ENCODE measurements at places on chromosomes 16 and 17.

DNA sequence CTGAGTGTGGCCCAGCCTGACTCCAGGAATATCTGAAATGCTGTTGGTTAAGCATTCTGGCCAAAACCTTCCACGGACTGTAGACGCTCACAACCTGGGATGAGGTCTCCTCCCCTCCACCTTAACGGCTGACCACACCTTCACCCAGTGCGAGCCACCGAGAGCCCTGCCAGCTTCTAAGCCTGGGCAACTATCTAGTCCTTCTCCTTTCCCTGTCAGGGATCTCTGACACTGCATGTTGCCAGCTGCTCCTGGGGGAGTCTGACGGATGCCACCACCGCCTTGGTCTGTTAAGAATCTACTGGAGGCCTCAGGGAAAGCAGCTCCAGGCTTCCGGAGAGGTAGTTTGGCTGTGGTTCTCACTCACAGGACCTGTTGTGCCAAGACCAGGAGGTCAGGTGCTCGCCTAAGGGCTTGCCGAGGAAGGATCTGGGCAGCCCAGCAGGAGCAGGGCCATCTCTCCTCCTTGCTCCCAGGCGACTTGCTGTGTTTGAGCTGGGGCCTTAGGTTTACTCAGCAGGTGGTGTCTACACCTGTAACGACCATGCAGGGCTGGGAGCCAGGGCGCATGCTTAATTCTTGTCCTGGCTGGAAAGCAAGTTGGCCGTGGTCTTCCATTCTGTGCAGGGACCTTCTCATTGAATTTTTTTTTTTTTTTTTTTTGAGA, 111.8 kb downstream of the NTN1 start:
- no peak for DNase-seq

GRCh38 chr17:33024688-33025486, 33.2 kb downstream of the SPACA3 start:
- DNase-seq, result no peak

DNA sequence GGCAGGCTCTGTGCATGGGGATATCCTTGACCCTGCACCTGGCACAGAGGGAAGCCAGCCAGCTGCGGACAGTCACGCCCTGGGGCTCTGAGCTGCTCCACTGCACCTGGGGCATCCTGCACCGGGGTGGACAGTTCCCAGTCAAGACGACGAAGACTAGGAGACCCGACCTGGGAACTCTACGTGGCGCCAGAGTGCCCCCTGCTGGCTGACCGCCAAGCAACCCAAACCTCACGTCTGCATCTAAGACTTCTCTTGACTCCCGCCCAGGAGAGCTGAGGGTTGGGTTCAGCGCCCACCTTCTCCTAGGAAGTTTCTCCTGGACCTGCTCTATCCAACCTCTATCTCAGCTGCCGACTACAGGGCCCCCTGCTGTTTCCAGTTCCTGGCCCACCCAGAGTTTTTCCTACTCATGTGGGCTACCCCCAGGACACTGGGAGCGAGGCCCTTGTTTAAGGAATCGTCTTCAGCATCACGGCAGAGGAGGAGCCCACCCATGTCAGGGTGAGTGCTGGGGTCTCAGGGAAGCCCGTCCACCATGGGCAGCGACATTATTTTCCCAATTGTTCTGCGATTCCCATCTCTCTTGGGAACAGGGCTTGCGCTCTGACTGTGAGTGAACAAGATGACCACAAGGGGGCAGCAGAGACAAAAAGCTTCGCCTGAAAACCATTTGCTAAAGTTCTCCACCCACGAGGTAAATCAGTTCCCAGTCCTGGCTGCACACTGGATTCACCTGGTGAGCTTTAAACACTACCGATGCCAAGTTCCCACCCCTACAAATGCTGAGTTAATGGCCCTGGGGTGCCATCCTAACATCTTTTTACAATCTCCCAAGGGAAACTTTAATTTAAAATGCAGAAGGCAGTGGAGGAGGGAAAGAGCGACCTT, 29.3 kb downstream of the TLE7 start:
- no peak for DNase-seq

DNA sequence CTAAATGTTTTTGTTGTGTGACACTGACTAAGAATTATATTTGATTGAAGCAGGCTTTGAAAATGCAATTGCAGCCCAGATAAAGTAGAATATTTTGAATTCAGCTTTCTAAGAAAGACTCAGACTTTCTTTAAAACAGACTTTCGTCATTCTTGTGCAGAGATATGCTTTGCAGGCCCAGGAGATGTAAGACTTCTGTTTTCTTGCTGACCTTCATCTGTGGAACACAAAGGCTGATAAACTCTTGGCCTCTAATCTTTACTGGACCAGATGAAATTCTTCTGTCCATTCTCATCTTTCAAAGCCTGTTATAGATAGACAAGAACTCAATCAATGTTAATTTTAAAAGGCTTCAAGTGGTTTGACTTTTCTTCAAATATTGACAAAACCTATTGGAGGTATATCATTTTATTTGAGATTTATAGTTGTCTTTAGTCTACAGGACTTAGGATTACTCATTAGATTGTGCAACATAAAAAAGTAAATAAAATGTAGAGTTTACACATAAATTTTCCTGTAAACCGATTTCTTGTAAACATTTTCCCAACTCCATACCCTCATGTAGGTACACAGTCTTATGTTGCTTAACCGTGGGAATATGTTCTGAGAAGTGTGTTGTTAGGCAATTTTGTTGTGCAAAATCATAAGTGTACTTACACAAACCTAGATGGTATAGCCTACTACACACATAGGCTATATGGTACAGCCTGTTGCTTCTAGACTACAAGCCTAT, 94.2 kb downstream of the MAP2K4 start:
- DNase-seq, result no peak

- DNase-seq, result no peak
These were observed 175.2 kb upstream of the SALL1 start for GRCh38 chr16:51326131-51326856.

DNA sequence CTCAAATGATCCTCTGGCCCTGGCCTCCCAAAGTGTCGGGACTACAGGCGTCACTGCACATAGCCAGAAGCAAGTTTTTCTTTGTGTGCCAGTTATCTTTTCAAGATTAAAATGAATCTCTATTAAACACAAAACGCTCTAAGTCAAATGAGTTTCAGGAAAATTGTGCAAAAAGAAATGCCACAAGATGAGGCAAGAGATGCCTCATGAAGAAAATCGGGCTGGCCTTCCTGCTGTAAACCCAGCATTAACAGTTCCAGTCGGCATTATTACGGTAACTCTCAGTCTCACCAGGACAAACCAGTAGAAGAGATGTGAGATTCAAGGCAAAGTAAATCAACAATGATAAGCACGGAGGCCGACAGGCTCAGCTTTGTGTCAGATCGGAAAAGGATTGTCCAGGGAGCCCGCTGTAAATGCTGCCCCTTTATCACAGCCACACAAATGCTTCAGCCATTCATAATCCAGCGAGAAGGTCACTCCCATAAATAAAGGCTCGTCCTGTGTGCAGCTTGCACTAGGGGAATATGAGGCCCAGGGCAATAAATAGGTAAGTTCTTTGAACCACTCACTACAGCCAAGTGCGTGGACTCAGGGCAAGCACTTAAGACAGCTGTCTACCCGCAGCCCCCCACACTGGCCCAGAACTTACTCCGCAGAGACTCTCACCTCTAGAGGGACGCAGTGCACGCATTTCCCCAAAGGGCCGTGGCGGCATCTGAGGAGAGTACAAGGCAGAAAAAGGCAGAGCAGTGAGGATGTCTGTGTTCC, 27.2 kb downstream of the NPLOC4 start:
- DNase-seq, result no peak

DNA sequence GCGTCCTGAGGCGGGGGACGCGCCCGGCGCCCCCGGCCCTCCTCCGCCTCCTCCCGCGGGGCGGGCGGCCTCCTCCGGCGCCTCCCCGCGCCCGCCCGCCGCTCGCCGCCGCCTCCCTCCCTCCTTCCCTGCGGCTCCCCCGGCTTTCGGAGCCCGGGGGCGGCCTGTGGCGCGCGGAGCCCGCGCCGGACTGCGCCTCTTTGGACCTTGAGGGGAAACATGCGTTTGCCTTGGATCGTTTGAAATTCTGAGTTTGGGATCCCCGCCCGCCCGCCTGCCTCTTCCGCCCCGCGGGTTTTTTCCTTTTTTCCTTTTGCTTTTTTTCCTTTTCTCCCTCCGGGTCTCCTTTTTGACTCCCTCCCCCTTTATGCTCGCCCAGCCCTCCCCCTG, 390 bp downstream of the ZNRF1 start:
- DNase-seq, result no peak

- DNase-seq, result no peak
These were observed 11.4 kb downstream of the CIITA start for GRCh38 chr16:10888320-10888937.

GRCh38 chr16:27598220-27598619, 48.3 kb downstream of the KATNIP start:
- DNase-seq, result no peak

DNA sequence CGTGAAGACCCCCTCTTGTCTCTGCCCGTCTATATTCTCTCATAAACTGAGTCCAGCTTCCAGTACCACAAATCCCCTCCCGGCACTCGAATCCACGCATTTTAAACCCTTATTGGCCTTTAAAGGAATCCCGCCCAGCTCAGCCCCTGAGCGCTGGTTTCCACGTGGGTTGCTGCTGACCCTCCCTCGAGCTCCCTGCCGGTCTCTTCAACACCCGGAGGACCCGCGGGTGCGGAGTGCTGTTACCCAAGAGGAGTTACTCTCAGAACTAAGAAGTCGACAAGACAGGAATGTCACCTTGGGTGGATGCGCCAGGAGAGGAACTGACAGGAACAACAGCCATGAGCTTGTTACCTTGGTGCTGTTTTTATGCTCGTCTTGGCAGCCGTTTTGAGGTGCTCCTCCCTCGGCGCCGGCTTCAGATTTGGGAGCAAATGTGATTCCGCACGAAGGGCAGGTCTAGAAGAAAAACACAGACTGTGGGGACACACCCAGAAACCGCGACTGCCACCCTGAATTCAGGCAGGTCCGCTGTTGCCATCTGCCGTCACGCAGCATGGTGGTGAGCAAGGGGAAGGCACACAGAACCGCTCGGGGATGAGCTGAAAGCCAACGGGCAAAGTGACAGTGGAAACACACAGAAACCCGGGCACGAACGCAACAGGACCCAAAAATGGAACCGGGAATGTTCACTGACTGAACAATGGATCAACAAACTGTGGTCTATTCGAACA, 112.7 kb upstream of the CREBBP start:
- no peak for DNase-seq

DNA sequence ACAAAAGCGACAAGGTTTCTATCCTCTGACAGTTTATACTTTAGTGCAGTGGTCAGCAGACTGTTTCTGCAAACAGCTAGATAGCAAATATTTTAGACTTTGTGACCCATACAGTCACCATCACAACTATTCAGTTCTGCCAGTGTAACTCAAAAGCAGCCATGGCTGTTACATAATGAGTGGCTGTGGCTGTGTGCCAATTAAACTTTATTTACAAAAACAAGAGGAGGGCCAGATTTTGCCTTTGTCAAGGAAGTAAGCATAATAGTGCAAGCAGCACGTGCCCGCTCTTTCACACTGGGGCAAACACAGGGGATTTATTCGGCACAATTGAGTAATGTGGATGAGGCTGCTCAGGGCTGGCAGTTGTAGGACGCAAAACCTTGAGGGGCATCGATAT, 551.5 kb downstream of the MAF start:
- DNase-seq, result no peak
